ENCODE measurements at places on chromosomes 4 and X.

GRCh38 chrX:13571136-13571535 lies 1.7 kb downstream of the EGFL6 start:
- no peak for DNase-seq

- DNase-seq = no peak
Observed at GRCh38 chr4:126268106-126268505, 953.4 kb downstream of the FAT4 start.

- DNase-seq = peak; percentile 27
Observed at GRCh38 chr4:125316791-125317524, 2.2 kb downstream of the FAT4 start.

DNA sequence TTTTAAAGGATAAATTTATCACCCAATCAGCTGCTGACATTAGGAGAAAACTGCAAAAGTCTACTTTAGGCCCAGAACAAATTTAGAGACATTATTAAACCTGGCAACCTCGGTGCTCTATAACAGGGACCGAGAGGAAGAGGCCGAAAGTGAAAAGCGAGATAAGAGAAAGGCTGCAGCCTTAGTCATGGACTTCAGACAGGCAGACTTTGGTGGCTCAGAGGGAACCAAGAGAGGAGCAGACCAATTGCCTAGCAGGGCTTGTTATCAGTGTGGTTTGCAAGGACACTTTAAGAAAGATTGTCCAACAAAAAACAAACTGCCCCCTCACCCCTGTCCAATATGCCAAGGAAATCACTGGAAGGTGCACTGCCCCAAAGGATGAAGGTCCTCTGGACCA lies 12.8 kb upstream of the UGT2B10 start:
- DNase-seq = no peak

DNA sequence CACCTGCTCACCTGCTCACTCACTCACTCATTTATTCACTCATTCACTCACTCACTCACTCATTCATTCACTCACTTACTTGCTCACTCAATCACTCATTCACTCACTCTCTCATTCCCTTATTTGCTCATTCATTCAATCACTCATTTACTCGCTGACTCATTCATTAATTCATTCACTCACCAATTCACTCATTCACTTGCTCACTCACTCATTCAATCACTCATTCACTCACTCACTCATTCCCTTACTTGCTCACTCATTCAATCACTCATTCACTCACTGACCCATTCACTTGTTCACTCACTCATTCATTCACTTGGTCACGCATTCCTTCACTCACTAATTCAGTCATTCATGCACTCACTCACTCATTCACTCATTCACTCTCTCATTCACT lies 88.7 kb upstream of the AFAP1 start:
- no peak for DNase-seq

- no peak for DNase-seq
Observed at GRCh38 chr4:11344916-11345315, 83.8 kb downstream of the HS3ST1 start.

GRCh38 chr4:176645246-176645960 lies 147.3 kb downstream of the VEGFC start:
- no peak for DNase-seq
